ENCODE measurements at places on chromosomes 7 and 10. TPM values are rescaled to one million over a fixed set of nuclear protein-coding genes. Genes with fewer than 3 reads are reported as not detected.

The NANOS1 gene
- total RNA-seq = 1.1 TPM

The ZNF518A gene
- 15.6 TPM for total RNA-seq

The SERPINE1 gene
- 278 TPM for total RNA-seq

The MBL2 gene
- total RNA-seq = under 0.01 TPM

The CEP55 gene
- total RNA-seq = 4.7 TPM

The PSTK gene
- total RNA-seq = 3.6 TPM

The FKBP14 gene
- 40.9 TPM for total RNA-seq

The TMEM229A gene
- total RNA-seq = not detected

DNA sequence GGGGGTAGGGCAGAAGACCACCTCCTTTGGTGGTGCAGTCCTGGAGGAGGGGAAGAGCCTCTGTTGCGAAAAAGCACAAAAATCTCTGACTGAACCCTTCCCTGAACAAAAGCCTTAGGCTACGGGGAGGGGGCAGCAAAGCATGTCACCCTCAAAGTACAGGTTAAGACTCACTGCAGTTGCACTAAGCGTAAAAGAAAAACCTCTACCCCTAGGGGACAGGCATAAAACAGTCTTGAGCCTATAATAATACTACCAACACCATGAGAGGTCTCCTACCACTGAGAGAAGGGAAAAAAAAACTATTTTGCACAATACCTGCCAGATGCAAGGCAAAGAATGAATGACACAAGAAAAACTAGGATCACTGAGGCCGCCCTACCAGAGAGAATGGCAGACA, 17.3 kb downstream of the TNPO3 start:
- H3K4me1 ChIP-seq = peaks cover 8% of the 10 kb centered on the region
- H3K27me3 ChIP-seq = no peaks in the 10 kb centered on the region
- H3K4me3 ChIP-seq = no peak overlapping the region
- H3K36me3 ChIP-seq = peaks cover 10% of the 10 kb centered on the region
- no peak for DNase-seq

GRCh38 chr7:1873857-1874589, 203.9 kb downstream of the ELFN1 start:
- no peaks in the 10 kb centered on the region for H3K27me3 ChIP-seq
- no peak overlapping the region for H3K27ac ChIP-seq
- no peak for DNase-seq

DNA sequence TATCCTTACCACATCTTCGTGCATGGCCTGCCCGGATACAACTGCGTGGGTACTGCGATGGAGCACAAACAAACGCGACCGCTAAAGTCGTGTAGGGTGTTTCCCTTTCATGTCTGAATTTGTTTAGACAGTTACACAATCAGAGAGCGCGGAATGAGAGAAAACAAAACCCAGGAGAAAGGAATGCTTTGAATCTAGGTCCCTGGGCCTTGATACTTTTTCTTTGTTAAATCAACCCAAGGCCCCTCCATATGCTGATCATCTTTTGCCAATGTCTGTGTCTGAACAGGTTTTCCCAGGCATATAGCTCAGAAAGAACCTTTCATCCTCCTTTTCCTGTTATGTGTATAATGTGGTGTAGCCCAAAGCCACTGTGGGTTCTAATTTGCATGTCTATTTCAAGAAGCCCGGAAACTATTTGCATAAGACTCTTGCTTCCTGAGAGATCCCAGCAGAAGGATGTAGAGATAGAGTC, 145.8 kb downstream of the FRMD4A start:
- H3K4me1 ChIP-seq = no peaks in the 10 kb centered on the region
- no peak overlapping the region for H3K4me3 ChIP-seq
- peaks cover 55% of the 10 kb centered on the region for H3K27me3 ChIP-seq
- peak overlapping the region; percentile 77 for H3K27ac ChIP-seq
- no peaks in the 10 kb centered on the region for H3K36me3 ChIP-seq

- H3K4me3 ChIP-seq = no peak overlapping the region
- H3K27me3 ChIP-seq = no peaks in the 10 kb centered on the region
- peak overlapping the region; percentile 43 for H3K27ac ChIP-seq
- no peaks in the 10 kb centered on the region for H3K36me3 ChIP-seq
- peaks cover 36% of the 10 kb centered on the region for H3K4me1 ChIP-seq
- DNase-seq = peak; percentile 85
Observed at GRCh38 chr10:74194545-74194944, 43.5 kb downstream of the ADK start.

- no peak overlapping the region for H3K4me3 ChIP-seq
- no peak overlapping the region for H3K27ac ChIP-seq
- no peaks in the 10 kb centered on the region for H3K36me3 ChIP-seq
- no peak for DNase-seq
- no peaks in the 10 kb centered on the region for H3K4me1 ChIP-seq
Observed at GRCh38 chr7:36969376-36969775, 245.1 kb upstream of the AOAH start.

GRCh38 chr10:3805201-3805790, 20.3 kb upstream of the KLF6 start:
- H3K36me3 ChIP-seq = no peaks in the 10 kb centered on the region
- DNase-seq = no peak
- peak overlapping the region; percentile 56 for H3K4me3 ChIP-seq
- H3K27me3 ChIP-seq = no peaks in the 10 kb centered on the region

DNA sequence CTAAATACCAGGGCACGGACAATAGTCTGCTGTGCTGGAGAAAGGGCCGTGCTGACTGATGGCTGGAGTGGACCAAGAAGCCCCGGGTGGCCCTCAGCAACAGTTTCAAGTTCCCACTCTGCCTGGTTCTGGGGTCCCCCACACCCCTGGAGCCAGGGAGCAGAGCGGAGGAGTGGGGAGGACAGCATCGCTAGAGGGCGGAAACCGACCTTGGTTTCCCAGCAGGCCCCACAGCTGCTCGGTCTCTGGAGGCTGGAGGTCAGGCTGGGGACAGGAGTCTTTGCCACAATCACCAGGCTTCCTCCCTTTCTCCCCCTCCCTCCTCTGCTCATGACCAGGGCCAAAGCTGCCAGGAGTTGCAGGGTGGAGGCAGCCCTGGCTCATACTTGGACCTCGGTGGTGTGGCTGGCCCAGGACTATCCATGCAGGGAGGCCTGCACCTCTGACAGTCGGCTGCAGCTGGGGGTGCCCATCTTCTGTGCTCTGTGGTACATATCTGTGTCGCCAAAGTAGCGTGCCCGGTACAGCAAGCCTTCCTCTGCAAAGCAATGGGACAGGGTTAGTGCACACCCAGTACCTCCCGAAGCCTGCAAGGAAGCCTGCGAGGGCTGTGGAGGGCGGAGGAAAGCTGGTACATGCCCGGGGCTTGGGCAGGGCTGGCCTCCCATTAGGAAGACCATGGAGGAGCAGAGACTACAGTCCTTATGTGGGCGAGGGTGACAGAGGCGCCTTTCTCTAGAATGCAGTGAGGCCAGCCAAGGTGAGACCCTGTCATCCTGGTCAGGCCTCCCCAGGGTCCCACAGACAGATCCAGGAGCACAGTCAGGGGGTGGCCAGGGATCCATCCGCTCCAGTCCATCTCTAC, 19.1 kb downstream of the DNAJB12 start:
- H3K4me1 ChIP-seq = peaks cover 43% of the 10 kb centered on the region
- peak overlapping the region; percentile 91 for H3K27ac ChIP-seq
- peak; percentile 93 for DNase-seq
- H3K36me3 ChIP-seq = peaks cover 44% of the 10 kb centered on the region
- no peaks in the 10 kb centered on the region for H3K27me3 ChIP-seq

GRCh38 chr7:15546272-15546792, 15.5 kb downstream of the AGMO start:
- no peak overlapping the region for H3K27ac ChIP-seq
- H3K4me1 ChIP-seq = no peaks in the 10 kb centered on the region
- no peak for DNase-seq
- no peak overlapping the region for H3K4me3 ChIP-seq

DNA sequence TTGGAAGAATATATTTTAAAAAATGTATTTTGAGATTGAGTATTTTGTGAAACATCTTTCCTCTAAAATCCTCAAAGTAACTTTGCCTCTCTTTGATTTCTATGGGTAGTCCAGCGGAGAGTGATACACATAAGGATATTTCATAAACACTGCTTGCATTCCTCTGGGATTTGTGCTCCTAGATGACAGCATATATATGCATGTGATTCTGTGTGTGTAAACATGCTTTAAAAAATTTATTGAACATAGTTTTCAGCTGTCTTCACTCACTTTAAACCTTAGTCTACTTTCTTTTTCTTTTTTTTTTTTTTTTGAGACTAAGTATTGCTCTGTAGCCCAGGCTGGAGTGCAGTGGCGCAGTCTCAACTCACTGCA, 84.6 kb downstream of the KAT6B start:
- no peaks in the 10 kb centered on the region for H3K36me3 ChIP-seq
- DNase-seq = no peak
- no peak overlapping the region for H3K27ac ChIP-seq
- no peak overlapping the region for H3K4me3 ChIP-seq
- no peaks in the 10 kb centered on the region for H3K27me3 ChIP-seq

GRCh38 chr7:155920068-155920461, 107.8 kb upstream of the SHH start:
- DNase-seq = no peak
- H3K27me3 ChIP-seq = no peaks in the 10 kb centered on the region
- H3K27ac ChIP-seq = no peak overlapping the region
- no peaks in the 10 kb centered on the region for H3K4me1 ChIP-seq

- no peak overlapping the region for H3K27ac ChIP-seq
- peaks cover 17% of the 10 kb centered on the region for H3K4me1 ChIP-seq
- no peak for DNase-seq
- H3K4me3 ChIP-seq = no peak overlapping the region
- no peaks in the 10 kb centered on the region for H3K27me3 ChIP-seq
Observed at GRCh38 chr7:16975712-16976111, 93.9 kb upstream of the AGR3 start.

All from osteoblast (primary cell).